ENCODE measurements at places on chromosomes 12 and 14.

- DNase-seq: no peak
Measured at GRCh38 chr12:53067074-53067992, 11.9 kb downstream of the SPRYD3 start.

DNA sequence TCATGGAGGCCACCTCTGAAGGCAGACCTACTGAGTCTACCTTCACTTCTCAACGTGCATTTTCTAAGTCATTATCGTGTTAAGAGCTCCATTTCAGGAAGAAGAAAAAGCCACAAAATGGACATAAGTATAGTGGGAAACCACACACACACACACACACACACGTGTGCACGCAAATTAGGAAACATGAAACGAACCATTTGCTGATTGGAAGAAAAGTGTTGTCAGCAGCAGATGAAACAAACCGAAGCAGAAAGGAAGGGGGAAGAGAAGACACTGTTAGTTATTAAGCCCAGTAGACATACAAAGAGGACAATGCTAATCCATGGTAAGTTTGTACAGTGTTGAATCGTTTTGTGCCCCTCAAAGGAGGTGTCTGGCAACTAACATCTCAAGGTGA, 9.9 kb upstream of the VPS33A start:
- no peak for DNase-seq

DNA sequence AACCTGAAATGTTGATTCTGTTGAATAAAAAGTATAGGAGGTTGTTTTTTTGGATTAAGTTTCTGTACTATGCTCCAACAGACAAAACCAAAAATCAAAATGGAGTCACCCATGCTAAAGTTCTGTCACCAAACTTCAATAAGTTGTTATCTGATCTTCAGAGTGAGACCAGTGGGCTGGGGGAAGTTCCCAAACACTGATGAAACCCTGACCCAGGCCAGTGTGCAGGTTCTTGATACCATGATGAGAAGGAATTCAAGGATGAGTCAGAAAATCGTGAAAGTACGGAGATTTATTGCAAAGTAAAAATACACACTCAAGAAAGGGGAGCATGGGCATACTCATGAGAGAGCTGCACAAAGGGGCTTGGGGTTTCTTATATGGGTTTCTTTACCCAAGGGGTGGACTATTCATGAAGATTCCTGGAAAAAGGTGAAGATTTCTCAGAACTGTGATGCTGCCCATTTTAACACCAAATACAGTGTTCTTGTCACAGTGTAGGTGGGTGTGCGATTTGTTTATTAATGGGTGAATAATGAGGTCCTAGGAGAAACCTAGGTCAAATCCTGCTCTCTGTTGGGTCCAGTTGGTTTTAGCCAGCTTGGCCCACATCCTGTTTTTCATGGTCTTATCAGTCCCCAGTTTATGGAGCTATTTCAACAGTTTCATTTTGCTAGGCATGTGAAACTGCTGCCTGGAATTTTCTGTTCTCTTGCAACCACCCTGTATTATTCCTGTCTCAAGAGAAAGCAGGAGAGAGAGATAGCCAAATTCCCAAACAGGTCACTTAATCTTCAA, 27.5 kb upstream of the DENND5B start:
- no peak for DNase-seq

DNA sequence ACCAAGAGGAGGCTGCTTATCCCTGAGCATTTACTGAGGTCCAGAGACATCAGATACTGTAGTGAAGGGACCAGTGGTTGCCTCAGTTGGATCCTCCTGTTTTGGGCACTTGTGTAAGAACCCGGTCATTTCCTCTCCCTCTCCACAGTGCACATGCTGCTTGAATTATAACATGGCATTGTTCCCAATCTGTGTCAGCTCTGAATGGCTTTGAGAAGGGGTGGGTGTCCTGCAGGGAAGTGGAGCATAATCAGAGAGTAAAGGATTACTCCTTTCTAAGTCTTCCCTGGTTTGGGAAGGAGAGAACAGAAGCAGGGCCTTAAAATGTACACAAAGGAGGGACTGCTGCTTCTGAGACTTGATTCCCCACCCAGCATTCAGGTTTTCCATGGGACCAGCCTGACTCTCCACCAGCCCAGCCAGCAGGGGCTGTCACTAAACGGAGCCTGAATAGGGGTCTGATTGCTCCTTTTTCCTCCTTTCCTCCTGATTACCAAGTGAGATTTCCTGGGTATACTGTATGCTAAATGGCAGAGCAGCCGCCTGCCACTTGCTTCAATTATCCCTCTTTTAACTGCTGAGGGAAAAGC, 78.4 kb downstream of the NRXN3 start:
- DNase-seq: no peak

GRCh38 chr12:132167611-132168310, 23.5 kb downstream of the NOC4L start:
- DNase-seq: no peak

DNA sequence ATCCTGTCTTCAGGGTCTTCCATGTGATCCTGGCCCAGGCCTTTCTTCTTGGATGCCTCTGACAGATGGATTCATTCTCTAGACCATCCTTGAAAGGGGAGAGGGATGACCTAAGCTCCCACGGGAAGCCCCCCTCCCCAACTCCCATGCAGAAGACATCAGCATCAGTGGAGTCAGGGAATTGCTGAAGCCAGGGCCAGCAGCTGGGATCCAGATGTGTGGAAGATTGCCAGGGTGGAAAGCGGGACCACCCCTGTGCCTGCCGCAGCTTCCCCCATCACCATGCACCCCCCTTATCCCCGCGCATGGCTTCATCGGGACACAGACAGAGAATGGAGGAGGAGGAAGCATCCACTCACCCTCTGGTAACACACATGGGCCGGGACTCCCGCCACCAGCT, 183.6 kb upstream of the PRMT8 start:
- no peak for DNase-seq

- no peak for DNase-seq
Measured at GRCh38 chr12:16857456-16857923, 251.5 kb upstream of the LMO3 start.

DNA sequence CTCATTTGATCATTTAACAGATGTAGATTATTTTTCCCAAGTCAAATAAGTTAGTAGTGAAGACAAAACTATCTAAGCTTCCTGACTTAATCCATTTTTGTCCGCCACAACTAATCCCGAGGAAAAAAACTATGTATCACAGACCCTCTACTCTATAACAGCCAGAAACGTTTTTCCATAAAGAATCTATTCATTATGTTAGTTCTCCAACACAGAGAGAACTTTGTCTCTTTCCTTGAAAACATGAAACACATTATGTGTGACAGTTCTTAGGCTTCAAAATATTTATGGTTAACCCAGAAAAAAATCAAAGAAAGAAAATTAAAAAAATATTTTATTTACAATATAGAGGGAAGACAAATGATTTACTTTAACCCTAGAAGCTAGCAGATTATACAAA, 100.1 kb downstream of the PLEKHG7 start:
- no peak for DNase-seq

GRCh38 chr14:58272588-58273372, 25.6 kb upstream of the ARID4A start:
- DNase-seq: peak; percentile 16

- DNase-seq: no peak
Measured at GRCh38 chr14:95644981-95645380, 41.2 kb upstream of the TCL1B start.

DNA sequence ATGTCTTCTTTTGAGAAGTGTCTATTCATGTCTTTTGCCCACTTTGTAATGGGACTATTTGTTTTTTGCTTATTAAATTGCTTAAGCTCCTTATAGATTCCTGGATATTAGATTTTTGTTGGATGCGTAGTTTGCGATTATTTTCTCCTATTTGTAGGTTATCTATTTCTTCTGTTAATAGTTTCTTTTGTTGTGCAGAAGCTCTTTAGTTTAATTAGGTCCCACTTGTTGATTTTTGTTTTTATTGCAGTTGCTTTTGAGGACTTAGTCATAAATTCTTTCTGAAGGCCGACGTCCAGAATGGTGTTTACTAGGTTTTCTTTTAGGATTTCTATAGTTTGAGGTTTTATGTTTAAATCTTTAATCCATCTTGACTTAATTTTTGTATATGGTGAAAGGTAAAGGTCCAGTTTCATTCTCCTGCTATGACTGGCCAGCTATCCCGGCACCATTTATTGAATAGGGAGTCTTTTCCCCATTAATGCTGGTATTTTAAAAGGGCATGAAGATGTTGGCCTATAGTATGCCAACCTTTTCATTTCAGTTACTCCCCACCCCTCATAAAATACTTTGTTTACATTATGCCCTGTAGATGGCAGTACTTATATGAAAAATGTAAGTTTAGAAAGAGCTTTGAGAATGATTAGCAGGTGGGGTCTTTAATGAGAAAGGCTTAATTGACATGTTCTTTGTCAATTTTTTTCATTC, 62.9 kb upstream of the PSMA6 start:
- peak; percentile 14 for DNase-seq

GRCh38 chr14:105014032-105014431, 6.9 kb downstream of the CDCA4 start:
- no peak for DNase-seq

DNA sequence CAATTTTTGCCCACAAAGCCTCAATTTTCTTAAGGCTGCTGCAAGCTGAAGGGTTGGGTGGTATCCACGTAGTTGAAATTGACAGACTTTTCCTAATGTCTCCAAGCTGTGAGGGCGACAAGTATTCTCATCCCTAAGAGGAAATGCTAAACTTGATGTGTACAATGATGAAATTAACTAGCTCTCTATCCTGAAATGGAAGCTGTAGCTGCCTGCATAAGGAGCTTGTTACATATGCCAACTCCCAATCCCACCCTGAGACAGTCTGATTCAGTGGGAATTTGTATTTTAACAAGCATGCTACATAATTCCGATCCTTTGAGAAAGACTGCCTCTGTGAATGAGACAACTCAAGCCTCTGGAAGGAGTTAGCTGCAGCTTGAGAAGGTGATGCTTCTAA, 45.7 kb upstream of the MDM1 start:
- DNase-seq: no peak

DNA sequence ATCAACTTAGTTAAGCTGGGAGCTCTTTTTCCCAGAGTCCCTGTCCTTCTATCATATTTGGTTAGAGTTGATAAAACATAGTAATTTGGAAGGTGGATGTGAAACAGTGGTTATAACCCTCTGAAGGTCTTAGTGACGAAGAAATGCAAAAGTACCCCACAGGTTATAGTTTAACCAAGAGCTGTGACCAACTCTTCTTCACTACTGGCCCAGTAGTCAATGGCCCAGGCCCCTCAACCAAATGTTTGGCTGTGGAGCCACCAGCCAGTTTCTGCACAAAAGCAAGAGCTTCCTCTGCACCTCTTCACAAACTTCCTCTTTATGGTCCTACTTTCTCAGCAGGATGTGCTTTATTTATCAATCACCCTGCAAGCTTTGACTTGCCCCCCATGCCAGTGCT, 132.6 kb downstream of the BMP4 start:
- DNase-seq: no peak

- no peak for DNase-seq
Measured at GRCh38 chr14:75123991-75124390, 2.9 kb downstream of the NEK9 start.

GRCh38 chr12:51449580-51450246, 25.1 kb downstream of the SLC4A8 start:
- no peak for DNase-seq

DNA sequence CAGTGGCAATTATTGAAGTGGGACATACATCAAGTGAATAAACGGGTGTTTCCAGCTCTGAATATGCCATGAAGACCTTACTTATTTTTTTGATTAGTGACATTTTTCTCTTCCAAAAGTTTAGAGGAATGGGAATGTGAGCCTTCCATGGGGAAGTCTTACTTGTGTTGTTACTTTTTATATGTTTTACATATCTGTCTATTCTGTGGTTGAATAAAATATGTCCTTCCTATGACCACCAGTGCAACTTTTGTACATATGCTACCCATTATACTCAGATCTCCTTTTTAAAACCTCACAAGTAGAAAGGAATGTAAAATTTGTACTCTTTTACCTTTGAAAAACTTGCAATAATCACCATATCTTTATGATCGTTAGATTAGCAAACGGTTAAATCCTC, 132.7 kb downstream of the MSRB3 start:
- no peak for DNase-seq

- DNase-seq: no peak
Measured at GRCh38 chr12:112096070-112096469, 12.5 kb downstream of the NAA25 start.

DNA sequence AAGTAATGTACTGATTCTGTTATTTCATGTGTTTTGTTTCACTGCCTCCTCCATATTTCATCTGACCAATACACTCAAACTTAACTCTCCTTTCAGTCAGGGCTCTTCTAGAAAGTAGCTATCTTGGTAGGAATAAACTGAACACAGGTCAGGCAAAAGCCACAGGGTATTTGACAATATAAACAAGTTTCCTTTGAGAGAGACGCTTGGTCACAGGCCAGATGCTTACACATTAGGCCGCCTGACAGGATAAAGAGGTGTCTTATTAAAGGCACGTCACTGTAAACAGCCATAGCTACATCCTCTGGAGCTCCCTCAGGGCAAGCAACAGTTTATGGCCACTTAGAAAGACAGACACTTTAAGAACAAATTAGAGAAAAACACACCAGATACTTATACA, 607.5 kb downstream of the SLC6A15 start:
- no peak for DNase-seq

DNA sequence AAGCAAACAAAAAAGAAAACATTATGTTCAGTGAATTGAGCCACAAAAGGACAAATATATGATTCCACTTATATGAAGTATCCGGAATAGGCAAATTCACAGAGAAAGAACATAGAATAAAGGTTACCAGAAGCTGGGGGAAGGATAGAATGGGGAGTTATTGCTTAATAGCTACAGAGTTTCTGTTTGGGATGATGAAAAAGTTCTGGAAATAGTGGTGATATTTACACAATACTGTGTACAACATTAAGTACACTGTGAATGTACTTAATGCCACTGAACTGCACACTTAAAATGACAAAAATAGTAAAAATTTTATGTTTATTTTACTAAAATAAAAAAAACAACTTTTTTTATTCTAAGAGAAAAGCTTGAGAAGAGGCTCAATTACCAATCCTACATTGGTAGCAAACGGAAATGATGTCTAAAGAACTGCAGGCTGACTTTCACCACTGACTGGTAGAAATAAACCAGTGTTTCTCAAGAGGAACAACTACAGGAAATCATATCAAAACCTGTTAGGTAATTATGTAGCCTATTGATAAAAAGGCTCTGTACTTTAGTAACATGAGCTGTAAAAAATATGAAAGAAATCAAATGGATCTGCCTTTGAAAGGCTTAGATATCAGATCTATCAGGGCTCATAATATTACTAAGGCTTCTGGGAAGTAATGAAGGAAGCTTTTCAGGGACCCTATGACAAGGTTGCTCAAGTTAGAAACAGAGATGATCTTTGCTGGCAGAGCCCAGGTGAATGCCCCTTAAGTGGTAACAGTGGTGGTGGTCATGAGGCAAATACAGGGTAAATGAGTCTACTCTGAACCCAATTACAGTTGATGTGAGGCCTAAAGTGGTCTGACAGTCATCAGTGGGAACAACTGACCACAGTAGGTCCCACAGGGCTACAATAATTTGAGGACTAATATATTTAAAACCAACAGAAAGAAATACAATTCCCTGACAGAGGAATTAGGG, 41.3 kb downstream of the BAZ1A start:
- DNase-seq: no peak

GRCh38 chr14:24279301-24280186, 8.1 kb upstream of the RABGGTA start:
- no peak for DNase-seq

All from LoVo (cell line).